ENCODE measurements at places on chromosomes 12 and 14.

- no peak for DNase-seq
Measured at GRCh38 chr12:70960484-70960883, 39.9 kb upstream of the PTPRR start.

DNA sequence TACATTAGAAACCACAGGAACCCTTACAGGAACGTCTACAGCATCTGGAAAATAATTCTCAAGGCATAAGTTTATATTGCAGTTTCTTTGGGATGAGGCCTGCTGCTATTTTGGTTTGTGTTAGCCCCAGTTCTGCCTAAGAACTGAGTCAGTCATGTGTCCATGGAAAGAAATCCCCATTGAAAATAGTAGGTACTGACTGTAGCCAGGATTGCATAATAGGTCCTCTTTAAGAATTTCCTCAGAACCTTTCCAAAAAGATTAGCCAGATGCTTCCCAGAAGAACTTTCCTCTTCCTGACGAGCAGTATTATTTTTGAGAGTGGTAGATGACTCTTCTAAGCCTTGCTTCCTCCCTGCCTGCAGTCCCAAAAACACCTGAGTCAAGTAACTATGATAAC is 52.6 kb downstream of the RASSF8 start:
- no peak for DNase-seq

DNA sequence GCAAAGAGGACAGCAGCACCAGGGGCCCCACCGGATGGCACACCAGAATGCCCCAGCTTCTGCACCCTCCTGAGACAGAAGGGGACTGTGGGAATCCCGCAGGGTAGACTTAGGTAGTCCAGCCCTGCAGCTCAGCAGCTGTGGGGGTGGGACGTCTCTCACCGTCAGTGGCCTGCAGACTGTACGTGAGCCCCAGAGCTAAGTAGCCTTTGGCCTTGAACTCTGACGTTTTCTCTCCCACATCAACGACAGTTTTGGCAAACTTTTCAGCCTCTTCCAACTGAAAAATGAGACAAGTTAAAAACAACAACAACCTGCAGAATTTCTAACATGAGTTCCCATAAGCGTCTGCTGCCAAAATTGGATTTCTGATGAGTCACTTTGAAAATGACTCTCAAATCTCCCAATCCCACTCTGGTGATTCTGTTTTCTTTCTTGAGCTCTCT is 161.4 kb downstream of the TTC7B start:
- DNase-seq: no peak

DNA sequence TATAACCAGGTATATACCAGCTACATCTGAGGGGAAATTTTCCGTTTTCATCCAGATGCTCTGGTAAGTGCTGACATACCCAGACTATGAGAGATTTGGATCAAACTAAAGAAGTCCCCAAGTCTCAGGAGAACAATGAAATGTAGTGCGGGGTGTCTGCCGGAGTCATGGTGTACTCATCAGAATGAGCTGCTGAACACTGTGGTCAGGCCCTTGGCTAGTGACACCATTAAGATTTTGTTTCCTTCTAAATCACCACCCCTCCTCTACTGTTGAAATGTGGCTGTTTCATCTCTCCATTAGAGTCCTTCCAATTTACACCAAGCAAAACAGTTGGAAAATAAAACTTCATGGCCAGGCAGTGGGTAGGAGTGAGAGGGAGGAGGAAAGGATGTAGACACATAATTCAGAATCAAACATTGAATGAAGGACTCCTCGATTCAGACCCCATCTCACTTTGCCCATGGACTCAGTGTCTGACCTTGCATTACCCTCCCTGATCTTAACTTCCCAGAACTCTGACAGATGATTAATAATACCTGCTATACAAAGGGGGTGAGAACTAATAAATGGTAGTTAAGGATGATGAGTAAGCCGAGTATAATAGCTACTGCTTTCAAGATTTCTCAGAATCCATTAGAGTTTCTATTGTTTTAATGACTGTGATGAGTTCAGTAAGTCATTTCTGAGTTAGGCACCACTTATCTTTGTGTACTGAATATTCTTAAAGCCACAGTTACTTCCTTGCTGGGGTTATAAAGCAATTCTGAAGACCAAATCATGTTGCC is 127.4 kb downstream of the CRADD start:
- DNase-seq: no peak

DNA sequence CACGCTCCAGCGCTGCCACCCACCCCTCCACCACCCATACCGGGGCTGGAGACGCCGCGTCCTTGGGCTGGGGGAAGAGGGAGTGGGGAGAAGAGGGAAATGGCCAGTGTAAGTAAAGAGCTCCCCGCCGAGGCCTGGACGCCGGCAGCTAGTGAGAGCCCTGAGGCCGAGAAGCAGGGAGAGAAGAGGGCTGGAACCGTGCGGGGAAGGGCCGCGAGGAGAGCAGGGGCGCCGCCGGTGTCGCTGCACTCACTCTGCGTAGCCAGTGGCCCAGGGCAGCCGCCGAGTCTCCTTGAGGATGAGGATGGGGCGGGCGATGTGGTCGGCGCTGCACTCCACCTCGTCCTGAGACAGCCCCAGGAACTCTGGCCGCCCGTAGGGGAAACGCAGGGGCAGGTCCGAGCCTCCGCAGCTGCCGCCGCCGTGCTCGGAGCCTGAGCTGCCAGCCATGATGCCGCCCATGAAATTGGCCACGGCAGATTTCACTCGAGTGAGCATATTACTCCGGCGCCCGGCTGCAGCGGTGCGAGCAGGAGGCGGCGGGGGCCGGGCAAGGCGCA is 631 bp downstream of the PPM1H start:
- DNase-seq: peak; percentile 60

- no peak for DNase-seq
Measured at GRCh38 chr12:3884671-3885070, 11.5 kb upstream of the PARP11 start.

DNA sequence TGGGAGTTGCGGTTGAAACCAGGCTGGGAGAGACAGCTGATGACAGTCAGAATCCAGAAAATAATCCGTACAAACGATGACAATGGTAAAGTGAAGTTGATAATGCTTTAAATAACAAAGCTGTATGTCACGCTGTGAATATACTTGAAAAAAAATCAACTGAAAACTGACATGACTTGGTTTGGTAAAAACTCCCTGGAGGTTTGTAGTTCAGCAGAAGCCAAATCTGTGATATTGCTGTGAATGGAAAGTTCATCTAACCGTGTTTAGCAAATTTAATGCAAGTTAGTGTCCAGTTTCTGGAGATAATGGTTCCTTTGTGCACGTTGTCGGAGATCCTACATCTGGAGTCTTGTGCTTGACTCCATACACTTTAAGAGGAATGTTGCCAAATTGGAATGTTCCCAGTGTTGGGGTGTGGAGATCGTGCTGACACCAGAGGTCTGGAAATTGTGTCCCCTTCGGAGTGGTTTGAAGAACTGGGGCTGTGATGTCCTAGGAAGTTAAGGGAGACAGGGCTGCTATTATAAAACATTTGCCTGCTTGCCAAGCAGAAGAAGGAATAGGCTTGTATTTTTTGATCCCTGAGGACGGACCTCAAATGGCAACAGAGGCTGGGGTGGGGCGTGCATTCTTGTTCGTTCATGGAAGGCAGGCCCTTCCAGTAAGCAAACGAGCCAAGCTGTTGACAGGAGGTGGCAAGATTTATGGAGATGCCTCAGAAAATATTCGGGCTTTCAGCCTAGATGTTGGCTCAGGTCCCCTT is 30.6 kb downstream of the PPFIBP1 start:
- no peak for DNase-seq

GRCh38 chr12:31033681-31034080 is 40.0 kb upstream of the DDX11 start:
- no peak for DNase-seq

DNA sequence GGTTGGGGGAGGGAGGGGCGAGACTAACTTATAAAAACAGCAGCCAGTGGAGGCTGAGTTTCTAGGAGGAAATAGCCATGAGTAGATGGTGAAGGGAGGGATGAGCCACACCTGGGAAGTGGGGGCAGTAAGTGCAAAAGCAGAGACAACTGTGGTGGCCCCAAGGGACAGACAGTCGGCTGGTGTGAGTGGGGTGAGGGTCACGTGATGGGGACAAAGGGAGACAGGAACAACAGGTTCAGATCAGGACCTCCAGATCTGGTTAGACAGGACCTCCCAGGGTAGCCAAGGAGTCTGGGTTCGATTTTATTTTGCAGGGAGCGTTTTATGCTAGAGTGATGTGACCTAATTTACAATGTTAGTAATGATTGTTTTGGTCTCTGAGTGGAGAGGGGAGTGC is 8.6 kb downstream of the RPH3A start:
- no peak for DNase-seq

GRCh38 chr14:86505808-86506207 is 975.9 kb downstream of the FLRT2 start:
- no peak for DNase-seq

- DNase-seq: no peak
Measured at GRCh38 chr12:113418213-113418879, 3.8 kb upstream of the SDSL start.

GRCh38 chr12:97638739-97639138 is 176.1 kb downstream of the RMST start:
- DNase-seq: no peak

DNA sequence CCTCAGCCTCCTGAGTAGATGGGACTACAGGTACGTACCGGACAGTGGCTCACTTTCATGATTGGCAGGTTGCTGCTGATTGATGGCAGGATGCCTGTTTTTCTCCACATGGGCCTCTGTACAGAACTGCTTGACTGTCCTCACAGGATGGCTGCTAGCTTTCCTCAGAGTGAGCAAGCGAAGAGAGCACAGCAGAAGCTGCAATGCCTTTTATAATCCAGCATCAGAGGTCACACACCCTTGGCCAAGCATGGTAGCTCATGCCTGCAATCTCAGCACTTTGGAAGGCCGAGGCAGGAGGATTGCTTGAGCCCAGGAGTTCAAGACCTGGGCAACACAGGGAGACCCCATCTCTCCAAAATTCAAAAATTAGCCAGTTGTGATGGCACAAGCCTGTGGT is 31.0 kb downstream of the ARF6 start:
- peak; percentile 41 for DNase-seq

DNA sequence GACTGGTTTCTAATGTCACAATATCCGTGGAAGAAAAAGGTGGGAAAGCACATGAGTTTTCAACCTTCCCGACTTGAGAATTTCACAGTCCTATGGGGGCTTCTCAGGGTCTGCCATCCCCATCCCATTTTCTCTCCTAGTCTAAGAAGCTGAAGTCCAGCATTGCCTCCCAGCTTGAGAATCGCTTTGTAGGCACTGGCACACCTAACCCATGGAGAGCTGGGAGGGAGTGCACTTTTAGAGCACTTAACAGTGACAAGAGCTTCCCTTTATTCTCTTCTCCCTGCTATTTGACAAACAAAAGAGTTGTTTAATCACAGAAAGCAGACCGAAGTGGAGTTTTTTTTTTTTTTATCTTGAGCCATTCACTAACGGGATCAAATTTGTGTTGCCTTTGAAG is 22.8 kb upstream of the SRRM4 start:
- no peak for DNase-seq

DNA sequence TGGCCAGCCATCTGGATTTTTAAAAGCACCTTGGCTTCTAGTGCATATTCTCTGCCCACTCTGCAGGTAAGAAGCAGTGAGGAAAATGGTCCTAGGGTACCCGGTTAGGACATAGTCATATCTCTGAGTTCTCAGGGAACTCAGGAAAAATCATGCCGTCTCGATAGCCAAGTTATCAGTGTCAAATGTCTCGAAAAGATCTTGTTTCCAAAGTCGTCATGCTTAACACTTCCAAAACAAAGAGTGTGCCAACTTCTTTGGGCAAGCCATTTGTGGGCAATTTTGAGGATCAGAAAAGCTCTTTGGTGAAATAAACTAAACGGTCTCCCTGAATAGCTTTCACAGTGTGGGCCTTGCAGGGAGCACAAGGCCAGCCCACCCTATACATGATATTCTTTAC is 39.2 kb downstream of the RASSF3 start:
- DNase-seq: no peak

GRCh38 chr12:7012024-7012607 is 6.2 kb downstream of the LPCAT3 start:
- DNase-seq: no peak

DNA sequence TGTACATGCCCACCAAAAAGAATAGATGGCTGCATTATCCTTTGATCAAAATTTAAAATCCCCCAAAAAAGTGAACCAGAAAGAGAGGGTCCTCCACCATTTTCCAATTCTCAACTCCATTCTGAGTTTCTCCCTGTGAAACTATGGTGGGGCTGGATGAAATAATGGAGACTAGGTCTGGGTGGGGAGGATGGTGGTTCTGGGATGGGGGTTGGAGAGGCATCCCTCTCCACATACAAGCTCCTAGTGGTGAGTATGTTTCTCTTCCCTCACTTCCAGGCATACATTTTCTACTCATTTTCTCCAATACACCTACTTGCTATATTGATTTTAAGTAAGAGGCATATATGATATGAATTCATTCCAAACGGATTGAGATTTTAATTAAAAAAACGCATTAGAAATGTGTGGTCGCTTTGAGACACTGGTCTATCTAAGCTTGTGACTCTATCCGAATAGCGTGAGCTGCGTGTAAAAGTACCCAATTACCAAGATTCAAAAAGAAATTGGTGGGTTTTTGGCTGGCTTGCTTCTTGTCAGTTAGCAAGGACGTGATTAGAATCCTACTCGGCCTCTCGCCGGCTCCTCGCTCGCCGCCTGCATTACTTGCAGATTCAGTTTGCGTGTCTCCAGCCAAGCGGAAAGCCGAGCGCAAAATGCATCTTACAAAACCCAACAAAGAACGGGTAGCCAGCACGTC is 3.4 kb downstream of the ASCL1 start:
- no peak for DNase-seq

- no peak for DNase-seq
Measured at GRCh38 chr12:31859232-31859977, 99.8 kb upstream of the RESF1 start.

DNA sequence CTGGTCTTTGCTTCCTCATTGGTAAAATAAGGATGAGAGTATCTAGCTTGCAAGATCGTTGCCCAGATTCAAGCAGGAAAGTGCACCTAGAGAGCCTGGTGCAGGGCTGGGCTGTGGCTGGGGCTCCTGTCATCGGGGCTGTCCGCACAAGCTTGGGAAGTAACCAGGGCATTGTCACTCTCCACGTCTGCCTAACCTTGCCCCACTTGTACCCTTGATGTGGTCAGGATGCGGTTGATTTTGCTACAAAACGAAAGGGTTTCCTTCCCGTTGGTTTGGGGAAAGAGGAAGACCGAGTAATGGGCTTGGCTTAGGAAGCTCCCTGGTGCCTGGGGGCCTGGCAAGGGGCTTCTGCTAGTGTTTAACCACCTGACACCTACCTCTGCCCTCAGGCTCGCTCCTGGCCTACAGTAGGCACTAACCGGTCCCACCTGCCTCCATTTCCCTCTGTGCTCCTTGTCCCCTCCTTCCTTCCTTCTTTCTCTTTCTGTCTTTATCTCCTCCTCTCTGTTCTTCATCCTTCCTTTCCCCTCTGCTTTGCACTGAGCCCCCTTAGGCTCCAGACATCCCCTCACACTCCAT is 21.8 kb downstream of the MVK start:
- no peak for DNase-seq

DNA sequence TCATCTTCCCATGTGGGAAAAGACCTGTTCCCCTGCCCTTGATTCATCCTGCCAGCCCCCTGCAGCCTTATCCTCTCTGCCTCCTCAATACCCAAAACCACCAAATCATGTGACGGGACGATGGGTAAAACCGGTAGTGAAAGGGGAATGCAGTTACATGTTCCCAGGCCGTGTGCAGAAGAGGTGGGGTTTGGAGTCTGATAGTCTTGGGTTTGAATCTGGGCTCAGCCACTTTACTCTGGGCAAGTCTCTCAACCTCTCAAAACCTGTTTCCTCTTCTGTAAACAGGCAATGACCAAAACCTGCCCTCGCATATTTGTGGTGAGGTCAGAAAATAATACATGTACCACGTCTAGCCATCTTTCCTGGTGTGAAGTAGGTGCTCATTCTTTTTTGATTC is 123.0 kb downstream of the PLXNC1 start:
- no peak for DNase-seq

- peak; percentile 79 for DNase-seq
Measured at GRCh38 chr12:48995086-48995879, 3.9 kb downstream of the DDN start.
